C1 segment of cervical spinal cord (tissue), 14 donors: ENCODE measurements at places on chromosomes 2 and 18.

- DNase-seq = no peak
These were observed 59.9 kb upstream of the POU3F3 start for GRCh38 chr2:104793966-104794365.

GRCh38 chr2:98821629-98822135 is 90.8 kb upstream of the MGAT4A start:
- DNase-seq = no peak

DNA sequence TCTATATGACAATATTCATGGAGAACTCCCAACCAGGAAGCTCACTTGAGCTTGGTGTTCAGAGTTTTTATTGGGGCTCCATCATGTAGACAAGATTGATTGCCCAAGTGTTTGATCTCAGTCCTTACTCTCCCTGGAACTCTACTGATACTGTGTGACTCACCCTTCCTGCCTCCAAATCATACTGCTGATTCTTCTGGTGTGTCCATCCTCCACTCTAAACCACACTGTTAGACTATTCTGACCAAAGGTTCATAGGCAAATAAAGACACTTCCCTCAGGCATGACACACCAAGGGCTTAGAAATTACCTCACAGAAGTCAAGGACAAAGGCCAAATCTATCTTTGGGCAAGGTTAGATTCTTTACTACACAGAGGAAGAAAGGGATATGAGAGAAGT is 107.9 kb upstream of the CDH20 start:
- DNase-seq = no peak

GRCh38 chr2:48496849-48497248 is 33.1 kb upstream of the STON1 start:
- DNase-seq = no peak

- DNase-seq = no peak
These were observed 57.6 kb downstream of the SFXN5 start for GRCh38 chr2:73013936-73014335.

DNA sequence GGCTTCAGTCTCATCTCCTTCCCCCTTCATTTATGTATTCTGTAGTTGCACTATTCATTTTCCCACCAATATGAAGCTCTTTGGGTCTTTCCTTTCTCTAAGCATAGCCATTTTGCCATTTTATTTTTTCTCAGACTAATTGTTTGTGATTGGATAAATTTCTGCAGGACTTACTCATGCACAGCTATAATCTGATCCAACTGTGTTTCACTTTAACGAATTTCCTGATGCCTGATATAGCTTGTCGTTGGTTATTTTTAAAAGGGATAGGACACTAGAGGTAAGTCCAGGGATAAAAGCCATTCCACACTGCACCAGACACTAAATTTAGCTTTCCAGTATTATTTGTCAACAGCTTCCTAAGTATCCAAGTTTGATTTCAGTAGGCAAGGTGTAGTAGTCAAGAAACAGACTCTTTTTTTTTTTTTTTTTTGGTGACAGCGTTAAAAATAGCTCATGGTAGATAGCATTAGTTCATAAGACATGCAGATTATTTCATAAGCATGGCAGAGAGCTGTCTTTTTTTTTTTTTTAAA is 17.4 kb downstream of the ASB18 start:
- DNase-seq = no peak

DNA sequence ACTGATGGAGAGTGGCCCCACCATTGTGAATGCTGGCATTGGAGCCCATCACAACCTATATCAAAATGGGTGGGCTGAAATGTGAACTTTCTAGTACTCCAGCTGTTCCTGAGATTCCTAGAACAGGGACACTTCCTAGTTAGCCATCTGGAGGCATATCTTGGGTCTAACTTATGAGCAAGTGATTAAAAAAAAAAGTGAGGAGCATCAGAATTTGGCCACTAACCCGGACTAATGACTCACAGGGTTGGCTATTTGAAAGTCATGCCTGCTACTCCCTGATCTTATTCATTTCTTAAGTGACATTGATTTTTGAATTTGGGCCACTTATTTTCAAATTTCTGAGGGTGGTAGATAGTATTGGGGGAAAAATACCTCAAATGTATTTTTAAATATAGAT is 216.6 kb downstream of the HRH4 start:
- no peak for DNase-seq

GRCh38 chr2:5908071-5908470 is 215.9 kb downstream of the SOX11 start:
- DNase-seq = no peak

GRCh38 chr2:274503-274902 is 9.8 kb downstream of the ACP1 start:
- DNase-seq = no peak

- no peak for DNase-seq
These were observed 109.1 kb downstream of the RIF1 start for GRCh38 chr2:151518802-151519201.

DNA sequence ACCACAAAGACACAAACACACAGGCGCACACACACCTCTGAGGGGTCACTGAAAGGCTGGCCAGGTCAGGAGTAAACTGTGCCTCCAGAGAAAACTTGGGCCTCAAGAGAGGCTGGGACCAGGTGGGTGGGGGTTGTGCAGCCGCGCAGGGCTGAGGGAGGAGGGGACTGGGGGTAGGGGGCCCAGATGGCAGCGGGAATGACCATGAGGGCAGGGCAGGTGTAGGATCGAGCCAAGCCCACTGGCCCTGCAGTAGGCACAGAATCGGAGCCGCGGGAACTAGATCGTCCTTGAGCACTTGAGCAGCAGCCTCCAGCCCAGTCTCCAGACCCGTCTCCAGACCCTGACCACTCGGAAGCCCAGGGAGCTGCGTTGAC is 36.8 kb downstream of the ANKMY1 start:
- DNase-seq = no peak

DNA sequence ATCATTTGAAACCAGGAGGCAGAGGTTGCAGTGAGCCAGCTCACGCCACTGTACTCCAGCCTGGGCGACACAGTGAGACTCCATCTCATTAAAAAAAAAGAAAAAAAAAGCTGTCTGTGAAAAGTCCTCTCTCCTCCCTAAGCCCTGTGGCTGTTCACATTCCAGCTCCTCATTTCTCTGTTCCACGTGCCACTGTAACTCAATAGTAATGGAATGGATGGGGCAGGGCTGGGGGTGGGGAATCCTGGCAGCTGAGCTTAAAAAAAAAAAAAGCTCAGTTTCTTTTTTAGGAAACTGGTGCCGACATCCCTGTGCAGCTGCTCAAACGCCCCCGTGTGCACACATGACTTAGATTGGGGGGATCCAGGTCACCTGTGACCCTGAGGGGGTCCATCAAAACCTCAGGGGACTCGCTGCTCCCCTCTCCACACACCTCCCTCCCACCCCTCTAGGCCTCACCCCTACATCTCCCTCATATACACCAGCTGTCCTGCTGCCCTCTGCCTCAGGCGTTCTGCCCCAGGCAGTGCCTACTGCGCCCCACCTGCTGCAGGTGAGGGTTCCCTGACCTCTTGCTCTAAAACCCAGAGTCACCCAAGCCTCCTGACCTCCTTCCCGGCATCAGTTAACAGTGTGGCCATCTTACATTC is 255.4 kb downstream of the AGAP1 start:
- DNase-seq = no peak

GRCh38 chr2:160674146-160674750 is 180.6 kb upstream of the RBMS1 start:
- no peak for DNase-seq

GRCh38 chr2:35220461-35220860 is 1135.1 kb upstream of the CRIM1 start:
- DNase-seq = no peak

DNA sequence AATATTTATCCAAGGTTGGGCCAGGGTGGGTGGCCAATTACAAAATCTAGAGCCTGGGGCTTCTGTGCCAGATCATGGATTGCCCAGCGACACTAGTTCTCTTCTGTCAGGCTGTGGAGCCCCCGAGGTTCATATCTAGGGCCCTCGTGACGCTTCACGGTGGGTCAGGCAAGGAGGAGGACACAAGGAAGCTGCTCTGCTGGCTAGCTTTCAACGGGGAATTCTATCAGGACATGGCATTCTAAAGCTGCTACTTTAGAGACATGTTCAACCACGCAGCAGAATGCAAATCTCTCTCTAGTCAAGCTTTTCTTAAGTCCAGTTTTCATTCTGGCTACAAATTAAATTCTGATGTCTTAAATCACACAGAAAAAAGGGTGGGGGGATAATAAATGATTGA is 180.2 kb downstream of the THADA start:
- no peak for DNase-seq

DNA sequence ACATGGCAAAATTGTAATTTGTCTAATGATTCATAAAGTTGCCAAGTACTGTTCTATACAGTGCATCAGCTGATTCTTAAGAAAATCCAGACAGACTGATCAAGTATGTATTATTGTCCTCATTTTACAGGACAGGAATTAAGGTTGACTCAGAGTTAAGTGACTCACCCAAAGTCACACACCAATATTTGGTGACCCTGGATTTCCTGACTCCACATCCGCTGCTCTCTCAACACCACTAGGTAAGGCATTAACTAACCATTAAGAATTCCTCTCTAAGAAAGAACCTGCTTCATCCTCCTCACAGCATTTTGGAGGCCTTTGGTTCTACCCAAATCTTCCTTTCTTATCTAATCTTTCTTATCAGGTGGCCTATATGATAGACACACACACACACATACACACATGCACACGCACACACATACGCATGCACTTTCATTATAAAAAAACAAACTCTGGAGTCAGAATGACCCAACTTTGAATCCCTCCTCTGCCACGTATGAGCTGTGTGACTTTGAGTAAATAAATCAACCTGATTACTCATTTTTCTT is 150.8 kb downstream of the ANKRD44 start:
- DNase-seq = no peak

DNA sequence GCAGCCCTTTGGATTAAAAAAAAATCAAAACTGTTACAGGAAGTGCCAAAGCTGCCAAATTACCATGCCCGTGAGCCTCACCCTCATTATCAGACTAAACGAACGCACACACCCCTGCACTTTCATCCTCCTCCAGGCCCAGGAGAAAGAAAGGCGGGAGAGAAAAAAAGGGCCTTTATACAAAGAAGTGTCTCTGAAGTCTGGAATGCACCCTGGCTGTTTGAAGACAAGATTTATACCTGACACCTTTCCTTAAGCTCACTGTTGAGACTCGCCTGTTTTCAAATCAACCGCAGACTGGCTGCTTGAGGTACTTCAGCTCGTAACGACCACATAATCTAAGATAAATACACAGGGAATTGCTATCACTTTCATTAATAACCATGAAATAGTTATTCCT is 31.0 kb downstream of the EDAR start:
- DNase-seq = no peak

- no peak for DNase-seq
These were observed 86.1 kb downstream of the CACNB4 start for GRCh38 chr2:152012697-152013096.

DNA sequence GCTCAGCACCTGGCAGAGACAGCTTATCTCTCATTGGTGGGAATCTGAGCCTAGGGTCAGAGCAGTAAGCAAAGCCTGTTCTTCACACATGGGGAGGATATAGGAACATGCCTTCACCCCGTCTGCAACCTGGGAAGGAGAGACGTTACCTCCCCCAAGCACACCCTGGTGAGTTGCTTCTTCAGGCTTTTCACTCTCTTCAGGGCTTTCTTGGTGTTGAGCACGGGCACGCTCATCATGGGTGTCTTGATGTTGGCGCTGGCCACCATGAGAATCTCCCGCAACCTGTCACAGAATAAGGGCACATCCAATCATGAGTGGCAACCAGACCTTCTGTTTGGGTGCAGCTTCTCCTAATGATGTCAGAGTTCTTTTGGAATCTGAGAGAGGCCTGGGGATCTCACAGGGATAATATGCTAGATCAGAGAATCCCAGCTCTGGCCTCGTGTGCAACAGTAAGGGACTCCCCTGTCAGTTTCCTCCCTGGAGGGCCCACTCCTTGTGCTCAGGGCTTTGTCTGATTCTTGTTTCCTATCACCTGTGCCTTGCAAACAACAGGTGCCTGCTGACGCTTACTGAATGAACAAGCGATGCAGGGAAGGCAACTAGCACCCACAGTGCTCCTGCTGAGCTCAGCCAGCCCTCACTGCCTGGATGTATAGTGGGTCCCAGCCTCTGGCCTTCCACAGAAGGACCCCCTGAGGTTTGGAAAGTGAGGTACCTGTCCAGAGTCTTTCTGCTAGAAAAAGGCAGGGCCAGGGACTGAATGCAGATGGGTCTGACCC is 66.3 kb downstream of the POLR1A start:
- DNase-seq = no peak

GRCh38 chr2:135494917-135495316 is 36.1 kb downstream of the ZRANB3 start:
- no peak for DNase-seq

- no peak for DNase-seq
These were observed 51.8 kb upstream of the GPR17 start for GRCh38 chr2:127594116-127594591.

DNA sequence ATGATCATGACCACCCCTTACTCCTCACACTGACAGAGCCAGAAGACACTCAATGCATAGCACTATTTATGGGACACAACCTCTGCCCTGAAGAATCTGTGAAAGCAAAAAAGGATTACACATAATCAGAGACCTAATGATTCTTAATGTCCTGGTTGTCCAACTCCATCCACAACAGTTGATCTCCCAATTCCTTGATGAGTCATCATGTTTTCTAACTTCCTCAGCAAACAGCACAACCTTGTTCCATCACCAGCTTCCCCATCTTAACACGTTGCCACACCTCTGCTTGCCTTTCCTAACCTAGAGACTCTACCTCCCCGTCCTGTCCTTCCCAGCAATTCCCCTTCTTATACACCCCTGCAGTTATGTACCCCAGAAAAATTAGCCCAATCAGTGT is 13.2 kb upstream of the MARCHF4 start:
- DNase-seq = no peak

DNA sequence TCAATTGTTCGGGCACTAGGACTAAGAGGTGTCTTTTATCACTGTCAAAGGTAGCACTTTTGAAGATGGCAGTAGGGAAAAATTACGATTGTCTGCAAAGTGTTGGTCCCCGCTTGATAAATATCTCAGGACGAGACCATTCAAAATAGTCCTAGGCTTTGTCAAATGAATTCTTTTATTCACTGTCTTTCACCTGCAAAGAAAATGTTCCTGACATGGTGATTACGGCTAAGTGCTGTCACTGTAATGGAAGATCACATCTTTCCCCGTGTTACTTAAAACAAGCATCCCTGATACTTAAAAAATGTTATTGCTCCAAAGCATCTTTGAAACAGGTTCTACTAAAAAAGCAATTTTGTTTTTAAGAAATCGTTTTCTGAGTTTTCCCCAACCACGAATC is 71.7 kb downstream of the KCTD1 start:
- no peak for DNase-seq

- DNase-seq = no peak
These were observed at the start of gene SLC30A3 for GRCh38 chr2:27262379-27263286. SLC30A3 (minus strand) TSS chr2:27263047; CDS start chr2:27262906, 141 bp downstream.
